Stimulated activated CD8-positive, alpha-beta memory T cell treated with anti-CD3 and anti-CD28 coated beads, Interleukin-4, amount 100 ng/mL, for 1 hour (primary cell): ENCODE measurements at places on chromosomes 4 and X.

- no peak for DNase-seq
Measured at GRCh38 chrX:40368611-40369061, 212.1 kb upstream of the ATP6AP2 start.

DNA sequence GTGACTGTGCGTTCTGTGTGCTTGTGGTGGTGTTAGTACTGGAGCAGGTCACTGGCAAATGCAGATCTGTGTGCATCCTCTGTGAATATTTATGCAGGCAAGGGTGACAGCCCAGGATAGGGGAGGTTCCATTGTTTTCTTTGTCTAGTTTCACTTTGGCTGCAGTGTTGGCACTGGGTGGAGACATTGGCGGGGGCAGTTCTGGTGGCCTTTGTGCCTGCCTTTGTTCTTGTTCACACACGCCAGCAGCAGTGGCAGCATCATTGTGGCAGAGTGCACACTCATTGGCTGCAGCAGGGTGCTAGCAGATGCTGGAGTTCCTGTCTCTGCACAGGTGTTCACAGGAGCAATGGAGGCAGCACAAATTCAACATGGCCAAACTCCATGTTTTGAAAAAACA, 495.3 kb downstream of the UBE2NL start:
- DNase-seq = no peak

- DNase-seq = no peak
Measured at GRCh38 chr4:173191623-173192041, 23.0 kb downstream of the GALNT7 start.

- DNase-seq = no peak
Measured at GRCh38 chr4:84058201-84058600, 440.9 kb downstream of the NKX6-1 start.

DNA sequence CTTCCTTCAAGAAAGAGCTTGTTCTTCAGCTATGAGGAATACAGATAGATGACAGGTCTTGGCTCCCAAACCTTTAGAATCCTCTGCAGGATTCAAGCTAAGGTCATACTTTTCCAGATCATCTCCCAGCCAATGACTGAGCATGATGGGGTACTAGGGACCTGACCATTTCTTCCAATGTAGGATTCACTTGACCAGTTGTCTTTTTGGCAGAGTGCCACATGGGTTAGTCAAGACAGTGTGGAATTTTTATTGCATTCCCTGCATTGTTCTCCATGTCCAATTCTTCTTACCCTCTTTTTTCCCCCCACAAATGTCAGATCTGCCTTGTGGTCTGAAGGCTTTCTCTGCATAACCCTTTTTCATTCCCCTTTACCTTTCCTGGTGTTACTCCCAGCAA, 99.5 kb downstream of the CCSER1 start:
- DNase-seq = no peak

DNA sequence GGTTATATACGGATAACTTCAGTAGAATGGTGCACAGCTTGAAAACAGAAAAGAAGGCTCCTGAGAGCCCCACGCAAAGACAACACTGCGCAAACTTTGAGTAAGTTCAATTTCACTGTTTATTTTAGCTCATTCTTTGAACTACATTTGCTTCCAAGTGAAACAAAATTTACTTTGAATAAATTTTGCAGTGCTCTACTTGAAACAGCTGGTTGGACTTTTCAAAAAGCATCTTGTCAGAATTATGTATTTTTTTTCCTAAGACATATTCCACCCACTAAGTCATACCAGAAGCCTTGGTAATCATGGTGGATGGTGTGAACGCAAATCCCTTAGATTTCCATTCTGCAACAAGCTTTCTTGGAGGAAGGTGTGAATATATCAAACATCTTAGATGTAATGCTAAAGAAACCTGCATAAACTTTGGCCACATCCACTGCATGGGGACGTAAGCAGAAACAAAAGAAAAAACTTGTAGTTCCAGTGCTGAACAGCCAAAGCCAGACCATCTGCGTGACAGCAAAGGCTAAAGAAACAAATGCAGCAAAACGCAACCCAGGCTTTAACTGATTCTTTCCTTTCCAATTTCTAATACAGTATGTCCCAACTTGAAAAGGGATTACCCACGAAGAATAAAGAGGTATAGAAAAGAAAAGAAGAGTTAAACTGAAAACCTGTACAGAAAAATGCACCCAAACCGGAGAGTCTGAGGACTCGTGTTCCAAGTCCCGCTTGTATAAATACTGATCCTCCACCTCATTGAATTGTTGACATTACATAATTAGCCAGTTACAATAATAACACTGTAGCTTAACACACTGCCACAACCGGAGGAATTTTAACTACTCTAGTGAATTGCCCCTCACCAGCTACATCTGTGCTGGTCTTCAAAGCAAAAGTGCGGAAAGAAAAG, 90.9 kb downstream of the SH3RF1 start:
- no peak for DNase-seq

DNA sequence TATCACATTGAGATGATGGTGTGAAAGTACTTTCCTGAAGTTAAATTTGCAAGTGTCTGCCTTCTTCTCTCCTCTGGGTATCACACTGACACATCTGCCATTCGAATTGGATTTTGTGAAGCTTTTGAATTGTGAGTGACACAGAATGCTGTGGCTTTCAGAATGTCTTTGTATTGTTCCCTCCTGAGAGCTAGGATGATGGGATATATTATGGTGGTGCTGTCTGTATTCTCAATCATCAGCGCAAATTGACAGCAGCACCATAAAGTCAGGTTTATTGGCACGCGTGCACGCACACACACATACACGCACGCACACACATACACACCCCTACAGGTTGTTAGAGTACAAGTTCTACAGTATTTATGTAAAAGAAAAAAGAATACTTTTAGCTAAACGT, 143.3 kb downstream of the AWAT2 start:
- DNase-seq = no peak

DNA sequence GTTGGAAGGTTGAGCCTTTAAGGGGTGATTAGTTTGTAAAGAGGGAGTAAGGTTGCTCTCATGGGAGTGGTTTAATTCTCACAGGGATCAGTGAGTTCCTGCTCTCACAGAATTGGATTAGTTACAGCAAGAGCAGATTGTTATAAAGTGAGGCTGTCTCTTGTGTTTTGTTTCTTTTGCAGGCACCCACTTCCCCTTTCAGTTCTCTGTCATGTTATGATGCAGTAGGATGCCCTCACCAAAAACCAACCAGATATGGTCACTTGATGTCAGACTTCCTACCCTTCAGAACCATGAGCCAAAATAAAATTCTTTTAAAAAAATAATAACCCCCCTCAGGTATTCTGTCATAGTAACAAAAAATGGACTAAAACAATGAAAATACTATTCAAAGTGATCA, 19.9 kb upstream of the IGSF1 start:
- no peak for DNase-seq

DNA sequence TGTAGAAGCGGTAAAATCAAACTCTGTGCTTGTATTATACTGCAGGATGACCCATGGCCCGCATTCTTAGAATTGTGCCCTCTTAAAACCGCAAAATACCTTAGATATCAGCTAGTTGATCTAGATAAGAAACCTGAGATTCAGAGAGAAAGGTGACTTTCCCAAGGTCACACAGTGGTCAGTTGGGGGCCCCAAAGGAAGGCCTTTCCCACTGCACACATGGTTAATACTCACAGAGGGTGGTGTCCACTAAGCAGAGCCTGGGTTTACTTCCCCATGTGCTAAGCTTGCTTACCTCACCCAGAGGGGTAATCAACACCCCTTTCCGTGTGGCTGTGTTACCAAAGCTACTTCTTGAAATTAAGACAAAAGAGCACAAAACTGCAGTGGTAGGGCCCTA, 66.3 kb downstream of the RBM47 start:
- no peak for DNase-seq

GRCh38 chr4:142281999-142282398, 564.1 kb downstream of the INPP4B start:
- no peak for DNase-seq

DNA sequence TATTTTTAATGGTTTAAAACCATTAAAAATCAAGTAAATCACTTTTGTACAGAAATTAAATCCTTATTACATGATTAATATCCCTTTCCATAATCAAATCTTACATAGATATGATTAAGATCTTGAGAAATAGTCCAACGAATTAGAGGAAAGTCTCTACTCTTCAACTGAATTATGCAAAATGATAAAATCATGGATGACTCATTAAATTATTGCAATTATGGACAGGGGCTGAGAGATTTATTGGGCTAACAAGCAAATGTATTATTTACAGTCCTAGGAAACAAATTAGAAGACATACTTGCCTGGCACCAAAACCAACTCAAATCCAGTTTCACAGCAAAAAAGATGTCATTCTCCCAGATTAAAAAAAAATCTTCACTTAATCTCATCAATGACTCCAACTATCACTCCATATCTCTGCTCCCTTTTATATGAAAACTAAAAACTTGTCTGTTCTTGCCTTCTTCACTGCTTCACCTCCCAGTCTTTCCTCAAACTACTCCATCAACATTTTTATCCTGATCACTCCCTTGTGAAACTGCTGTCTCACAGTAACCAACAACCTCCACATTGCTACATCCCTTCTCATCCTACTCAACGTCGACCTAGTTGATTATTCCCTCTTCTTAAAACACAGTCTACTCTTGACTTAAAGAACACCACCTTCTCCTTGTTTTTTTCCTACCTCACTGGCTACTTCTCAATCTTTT, 18.4 kb upstream of the DDX60 start:
- no peak for DNase-seq

GRCh38 chrX:2576793-2577192, 76.0 kb upstream of the DHRSX start:
- no peak for DNase-seq

GRCh38 chr4:5391492-5391891, 316.9 kb downstream of the EVC2 start:
- DNase-seq = no peak

DNA sequence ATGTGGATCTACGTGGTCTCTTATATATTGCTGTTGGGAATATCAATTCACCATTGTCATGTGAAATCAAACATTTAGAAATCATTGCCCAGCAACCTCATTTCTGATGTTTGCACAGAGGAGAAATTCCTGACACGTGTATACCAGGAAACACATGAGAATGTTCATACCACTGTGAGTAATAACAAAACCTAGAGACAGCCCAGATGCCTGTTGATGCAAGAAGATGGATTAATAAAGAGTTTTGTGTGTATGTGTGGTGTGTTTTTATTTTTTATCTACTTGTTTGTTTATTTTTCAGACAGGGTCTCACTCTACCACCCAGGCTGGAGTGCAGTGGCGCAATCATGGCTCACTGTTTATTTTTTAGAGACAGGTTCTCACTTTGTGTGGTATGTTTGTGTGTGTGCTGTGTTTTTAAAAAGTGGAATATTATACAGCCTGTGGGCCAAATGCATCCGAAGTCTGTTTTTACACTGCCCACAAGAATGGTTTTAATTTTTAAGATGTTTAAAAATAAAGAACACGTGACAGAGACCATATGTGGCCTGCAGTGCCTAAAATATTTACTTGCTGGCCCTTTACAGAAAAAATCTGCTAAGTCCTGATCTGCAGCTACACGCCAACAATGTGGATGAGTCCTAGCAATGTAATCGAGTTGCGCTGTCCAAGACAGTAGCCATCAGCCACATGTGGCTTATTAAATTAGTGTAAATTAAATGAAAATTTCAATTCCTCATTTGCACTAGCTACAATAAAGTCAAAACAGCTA, 39.2 kb downstream of the TXLNG start:
- DNase-seq = no peak

GRCh38 chr4:184506527-184507121, 32.3 kb upstream of the IRF2 start:
- DNase-seq = no peak

GRCh38 chr4:150264595-150265161, 186.4 kb downstream of the DCLK2 start:
- no peak for DNase-seq

GRCh38 chrX:23782455-23782854, 518 bp upstream of the SAT1 start:
- DNase-seq = no peak
